ENCODE measurements at places on chromosomes 2 and 18. TPM values are rescaled to one million over a fixed set of nuclear protein-coding genes. Genes with fewer than 3 reads are reported as not detected.

Gene GTF2A1L
- total RNA-seq, result not detected

- no peak for DNase-seq
Measured at GRCh38 chr18:34659579-34660517, 50.2 kb upstream of the DTNA start.

Gene ARMC9
- 0.65 TPM for total RNA-seq

Gene KIAA1328
- 8.4 TPM for total RNA-seq

Gene MTCL1
- 1.7 TPM for total RNA-seq

GRCh38 chr18:30999887-31000628 lies 42.5 kb downstream of the DSC3 start:
- DNase-seq, result no peak

DNA sequence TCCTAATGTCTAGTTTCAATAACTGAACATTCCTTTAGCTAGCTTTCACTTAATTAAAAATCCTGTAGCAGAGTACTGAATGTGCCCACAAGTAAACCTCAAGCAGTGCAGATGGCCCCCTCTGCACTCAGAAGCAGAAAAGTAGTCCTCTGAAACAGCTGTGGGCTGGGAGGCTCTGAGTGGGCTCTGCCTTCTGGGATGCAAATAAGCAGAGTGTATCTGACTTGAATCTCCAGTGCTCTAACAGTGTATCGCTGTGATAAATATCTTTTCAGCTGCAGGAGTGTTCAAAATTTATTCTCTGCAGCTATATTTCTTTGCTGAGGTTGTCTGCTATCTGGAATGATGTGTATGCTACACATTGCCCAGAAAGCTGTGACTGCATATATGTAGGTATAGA lies 44.8 kb upstream of the SYT4 start:
- no peak for DNase-seq

GRCh38 chr2:36971990-36972389 lies 5.7 kb upstream of the STRN start:
- no peak for DNase-seq

DNA sequence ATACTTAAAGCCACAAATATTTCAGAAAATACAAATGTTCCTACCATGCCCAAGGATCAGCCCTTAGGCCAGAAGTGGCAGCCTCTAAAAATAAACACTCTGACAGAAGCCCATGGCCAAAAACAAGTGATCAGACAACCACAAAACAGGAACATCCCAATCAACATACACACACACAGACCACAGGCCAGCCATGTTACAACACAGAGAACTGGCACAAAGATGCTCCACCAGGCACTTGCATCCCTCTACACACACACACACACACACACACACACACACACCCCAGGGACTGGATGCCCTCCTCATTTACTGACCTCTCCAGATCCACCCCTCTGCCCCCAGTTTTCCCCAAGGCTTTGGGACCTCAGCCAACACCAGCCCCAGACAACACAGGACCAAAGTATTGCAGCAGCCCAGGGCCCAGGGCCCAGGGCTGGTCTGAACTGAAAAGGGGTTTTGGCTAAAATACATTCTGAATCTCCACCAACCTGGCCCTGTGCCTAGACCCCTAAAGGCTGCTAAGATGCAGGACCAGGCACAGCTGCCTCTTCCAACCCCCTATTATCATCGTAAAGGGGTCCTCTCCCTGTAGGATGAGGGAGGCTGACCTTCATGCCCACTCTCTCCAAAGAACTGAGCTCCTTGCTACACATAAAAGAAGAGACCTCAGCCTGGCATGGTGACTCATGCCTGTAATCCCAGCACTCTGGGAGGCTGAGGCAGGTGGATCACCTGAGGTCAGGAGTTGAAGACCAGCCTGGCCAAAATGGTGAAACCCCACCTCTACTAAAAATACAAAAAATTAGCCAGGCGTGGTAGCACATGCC lies 151.4 kb downstream of the TNS1 start:
- DNase-seq, result no peak

Gene TUBA3E
- total RNA-seq, result not detected

Gene KLHL14
- total RNA-seq, result not detected

- DNase-seq, result no peak
Measured at GRCh38 chr2:236558036-236558435, 11.6 kb upstream of the ACKR3 start.

DNA sequence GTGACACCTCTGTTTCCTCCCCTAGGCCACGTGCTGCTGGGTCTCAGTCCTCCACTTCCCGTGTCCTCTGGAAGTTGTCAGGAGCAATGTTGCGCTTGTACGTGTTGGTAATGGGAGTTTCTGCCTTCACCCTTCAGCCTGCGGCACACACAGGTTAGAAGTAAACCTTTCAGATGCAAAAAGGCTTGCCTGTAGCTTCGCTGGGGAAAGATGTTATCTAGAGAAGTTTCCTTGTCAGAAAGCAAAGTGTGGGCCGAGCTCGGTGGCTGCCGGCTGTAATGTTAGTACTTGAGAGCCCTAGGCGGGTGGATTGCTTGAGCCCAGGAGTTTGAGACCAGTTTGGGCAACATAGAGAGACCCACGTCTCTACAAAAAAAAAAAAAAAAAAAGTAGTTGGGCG lies 16.7 kb downstream of the IL1R2 start:
- no peak for DNase-seq

- no peak for DNase-seq
Measured at GRCh38 chr2:46686811-46687210, 207.4 kb downstream of the TMEM247 start.

- DNase-seq, result no peak
Measured at GRCh38 chr18:64037812-64038414, 68.0 kb downstream of the SERPINB8 start.

DNA sequence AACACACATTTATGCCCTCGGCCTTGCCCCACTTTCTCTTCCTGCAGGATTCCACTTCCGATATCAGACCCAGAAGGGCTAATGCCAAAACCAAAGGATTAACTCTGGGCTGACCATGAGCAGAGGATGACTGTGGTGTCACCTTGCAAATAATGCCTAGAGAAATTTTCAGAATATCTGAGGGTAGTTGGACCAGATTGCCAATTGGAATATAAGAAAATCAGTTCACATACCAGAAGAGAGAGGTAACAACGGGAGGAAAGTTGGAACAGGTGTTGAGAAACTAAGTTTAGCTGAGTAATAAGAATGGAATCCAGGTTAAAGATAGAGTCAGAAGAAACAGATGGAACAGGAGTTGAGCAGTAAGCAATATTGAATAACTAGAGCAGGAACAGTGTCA lies 232.7 kb upstream of the UBE2E3 start:
- DNase-seq, result no peak

DNA sequence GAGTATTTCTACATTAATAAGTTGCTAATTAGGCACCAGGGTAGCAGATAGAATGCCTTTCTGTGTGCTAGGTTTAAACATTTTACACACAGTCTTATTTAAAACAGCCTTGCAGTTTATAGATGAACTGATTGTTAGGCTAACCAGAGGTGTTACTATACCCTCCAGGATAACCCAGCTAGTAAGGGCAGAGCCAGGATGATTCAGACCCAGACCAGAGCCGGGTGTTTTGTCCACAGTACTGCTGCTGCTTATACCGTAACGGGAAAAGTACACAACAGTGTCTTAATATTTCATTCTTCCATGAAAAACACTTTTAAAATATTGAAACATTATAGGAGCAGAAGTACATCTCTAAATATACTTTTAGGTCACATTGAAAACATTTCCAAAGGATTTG lies 82.7 kb downstream of the MALT1 start:
- no peak for DNase-seq

- no peak for DNase-seq
Measured at GRCh38 chr2:197672371-197672893, 3.0 kb downstream of the RFTN2 start.

Gene PPM1B
- total RNA-seq, result 50.3 TPM

Gene BMP10
- total RNA-seq, result not detected

DNA sequence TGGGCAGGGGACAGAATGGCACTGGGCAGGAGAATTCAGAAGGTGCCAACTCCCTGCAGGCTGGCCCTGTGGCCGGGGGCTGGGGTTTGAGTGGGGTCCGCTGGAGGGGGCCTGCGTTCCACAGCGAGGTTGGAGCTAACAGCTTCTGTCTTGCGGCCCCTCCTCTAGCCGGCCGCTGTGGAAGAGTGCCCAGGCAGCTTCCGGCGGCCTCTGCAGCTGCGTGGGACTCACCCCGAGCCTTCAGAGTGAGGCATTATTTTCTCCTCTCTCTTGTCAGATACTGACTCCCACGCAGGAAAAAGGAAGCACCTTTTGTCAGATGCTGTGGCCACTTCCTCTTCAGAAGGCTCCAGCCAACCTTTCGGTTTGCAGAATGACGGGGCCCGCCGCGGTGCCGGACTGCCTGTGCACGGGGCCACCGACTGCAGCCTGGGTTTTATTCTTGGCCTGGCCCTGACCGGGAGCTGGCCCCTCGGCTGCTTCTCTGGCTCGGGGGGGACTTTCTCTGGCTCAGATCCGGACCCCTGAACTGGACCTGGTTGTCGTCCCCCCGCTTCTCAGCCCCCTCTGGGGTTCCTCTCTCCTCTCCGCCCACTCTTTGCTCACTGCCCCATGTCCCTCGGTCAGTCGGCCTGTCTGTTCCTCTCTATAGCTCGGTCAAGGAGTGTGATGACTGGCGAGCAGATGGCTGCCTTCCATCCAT lies 40.1 kb downstream of the ARHGAP25 start:
- DNase-seq, result peak; percentile 77

- DNase-seq, result no peak
Measured at GRCh38 chr18:59488899-59489298, 129.8 kb upstream of the LMAN1 start.

DNA sequence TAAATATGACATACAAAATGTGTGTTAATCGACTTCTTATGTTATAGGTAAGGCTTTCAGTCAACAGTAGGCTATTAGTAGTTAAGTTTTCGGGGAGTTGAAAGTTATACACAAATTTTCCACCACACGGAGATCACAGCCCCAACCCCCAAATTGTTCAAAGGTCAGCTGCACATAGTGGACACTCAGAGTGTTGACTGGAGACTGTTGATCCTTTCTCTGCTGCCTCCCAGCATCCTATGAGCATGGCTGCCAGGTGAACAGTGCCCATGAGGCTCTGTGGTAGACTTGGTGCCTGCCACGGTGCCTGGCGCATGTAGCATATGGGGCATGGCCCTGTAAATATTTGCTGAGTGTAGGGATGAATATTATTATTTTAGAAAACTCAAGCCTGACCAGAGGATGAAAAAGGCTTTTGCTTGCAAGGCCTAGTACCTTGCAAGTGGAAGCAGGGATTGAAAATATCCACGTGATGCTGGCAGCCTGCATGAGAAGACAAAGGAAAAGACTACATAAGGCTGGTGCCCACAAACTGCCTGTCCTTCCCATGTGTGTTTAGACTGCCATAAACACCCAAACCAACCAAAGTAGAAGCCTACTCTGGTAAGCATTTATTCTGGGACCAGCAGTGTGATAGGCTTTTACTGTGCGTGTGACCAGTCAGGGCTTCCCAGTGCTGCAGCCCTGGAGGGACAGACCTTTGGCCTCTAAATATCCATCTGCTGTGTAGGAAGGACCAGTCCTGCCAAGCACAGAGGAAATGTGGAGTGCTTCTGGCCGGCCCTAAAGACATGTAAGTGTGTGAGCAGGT lies 226.1 kb downstream of the LDLRAD4 start:
- DNase-seq, result no peak

DNA sequence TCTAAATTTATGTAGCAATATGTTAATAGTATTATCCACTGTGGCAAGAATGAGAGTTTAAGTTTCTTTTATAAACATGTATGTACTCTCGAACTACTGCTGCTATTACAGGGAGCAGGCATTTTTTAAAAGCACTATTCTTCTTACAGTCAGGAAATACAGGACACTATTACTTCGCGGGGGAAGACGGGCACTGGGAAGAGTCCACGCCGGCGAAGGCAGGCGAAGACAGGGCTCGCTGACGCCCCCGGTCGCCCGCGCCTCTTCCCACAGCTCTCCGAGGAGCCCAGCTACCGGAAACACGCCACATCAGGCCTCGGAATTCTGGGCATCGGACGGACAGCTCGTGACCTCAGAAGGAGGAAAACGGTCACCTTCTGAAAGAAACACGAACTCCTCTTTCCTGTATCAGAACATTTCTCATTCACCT lies 90.2 kb downstream of the FAM161A start:
- no peak for DNase-seq

Measured in activated CD8-positive, alpha-beta T cell treated with anti-CD3 and anti-CD28 coated beads, Interleukin-2, amount 10 ng/mL, durations not matched to agents 7 days and 5 days (primary cell).